ENCODE measurements at places on chromosomes 12 and 14.
A peak's percentile ranks its signal among the peaks of the same experiment; 100 is the strongest.

DNA sequence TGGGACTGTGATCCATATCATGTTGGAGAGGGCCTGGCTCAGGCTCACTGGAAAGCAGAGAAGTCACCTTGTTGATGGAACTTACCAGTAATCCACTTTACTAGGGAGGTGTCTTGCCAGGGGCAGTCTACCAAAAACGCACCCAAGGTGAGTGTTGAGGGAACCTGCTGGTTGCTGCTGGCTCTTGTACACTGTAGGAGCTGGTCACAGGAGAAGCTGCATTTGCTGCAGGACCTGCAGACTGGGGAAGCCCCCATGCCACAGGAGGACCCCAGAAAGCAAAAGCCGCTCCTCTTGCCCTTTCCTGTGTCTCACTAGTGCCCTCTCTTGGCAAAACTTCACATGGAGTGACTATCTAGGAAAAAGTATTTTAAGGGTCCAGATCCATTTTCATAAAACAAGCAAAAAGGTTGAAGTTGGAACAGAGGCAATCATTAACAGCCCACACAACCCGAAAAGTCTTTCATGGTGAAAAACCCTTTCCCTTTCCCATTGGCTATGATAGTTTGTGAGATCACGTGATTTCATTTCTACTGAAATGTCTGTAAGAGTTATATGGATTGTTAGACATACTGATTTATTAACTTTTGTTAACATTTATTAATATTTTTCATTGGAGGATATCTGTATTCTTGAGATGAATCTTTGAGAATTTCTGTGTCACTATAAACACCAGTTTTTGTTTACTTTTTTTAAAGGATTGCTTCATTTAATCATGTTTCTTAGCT is 59.2 kb downstream of the RASSF8 start:
- no peak for DNase-seq

DNA sequence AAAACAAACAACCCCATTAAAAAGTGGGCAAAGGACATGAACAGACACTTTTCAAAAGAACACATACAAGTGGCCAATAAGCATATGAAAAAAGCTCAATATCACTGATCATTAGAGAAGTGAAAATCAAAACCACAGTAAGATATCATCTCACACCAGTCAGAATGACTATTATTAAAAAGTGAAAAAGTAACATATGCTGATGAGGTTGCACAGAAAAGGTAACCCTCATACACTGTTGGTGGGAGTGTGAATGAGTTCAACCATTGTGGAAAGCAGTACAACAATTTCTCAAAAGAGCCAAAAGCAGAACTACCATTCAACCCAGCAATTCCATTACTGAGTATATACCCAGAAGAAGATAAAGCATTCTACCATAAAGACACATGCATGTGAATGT is 18.2 kb downstream of the PDE6H start:
- no peak for DNase-seq

DNA sequence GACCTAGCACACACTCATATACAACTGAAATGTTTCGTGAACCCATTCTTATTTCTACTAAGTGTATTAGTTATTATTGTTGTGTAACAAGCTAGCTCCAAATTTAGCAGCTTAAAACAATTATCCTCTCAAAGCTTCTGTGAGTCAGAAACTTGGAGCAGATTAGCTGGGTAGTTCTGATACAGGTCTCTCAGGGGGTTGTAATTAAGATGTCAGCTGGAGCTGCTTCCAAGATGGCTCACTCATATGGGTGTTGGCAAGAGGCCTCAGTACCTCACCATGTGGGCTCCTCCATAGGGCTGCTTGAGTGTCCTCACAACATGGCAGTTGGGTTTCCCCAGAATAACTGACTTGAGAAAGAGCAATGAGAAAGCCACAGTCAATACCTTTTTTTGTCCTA is 9.8 kb downstream of the GPR135 start:
- peak; percentile 80 for DNase-seq

GRCh38 chr14:34926552-34926951 is 51.4 kb upstream of the BAZ1A start:
- DNase-seq, result peak; percentile 14

DNA sequence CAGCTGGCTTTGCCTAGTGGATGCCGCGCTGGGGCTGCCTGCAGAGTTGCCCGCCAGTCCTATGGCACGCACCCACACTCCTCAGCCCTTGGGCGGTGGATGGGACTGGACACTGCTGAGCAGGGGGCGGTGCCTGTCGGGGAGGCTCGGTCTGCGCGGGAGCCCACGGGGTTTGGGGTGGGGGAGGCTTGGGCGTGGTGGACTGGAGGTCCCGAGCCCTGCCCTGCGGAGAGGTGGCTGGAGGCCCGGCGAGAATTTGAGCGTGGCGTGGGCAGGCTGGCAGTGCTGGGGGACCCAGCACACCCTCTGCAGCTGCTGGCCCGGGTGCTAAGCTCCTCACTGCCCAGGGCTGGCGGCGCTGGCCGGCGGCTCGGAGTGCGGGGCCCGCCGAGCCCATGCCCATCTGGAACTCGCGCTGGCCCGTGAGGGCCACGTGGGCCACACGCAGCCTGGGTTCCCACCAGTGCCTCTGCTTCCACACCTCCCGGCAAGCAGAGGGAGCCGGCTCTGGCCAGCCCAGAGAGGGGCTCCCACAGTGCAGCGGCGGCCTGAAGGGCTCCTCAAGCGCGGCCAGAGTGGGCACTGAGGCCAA is 68.1 kb downstream of the ETNK1 start:
- DNase-seq, result no peak

- peak; percentile 32 for DNase-seq
Measured at GRCh38 chr12:119868992-119869391, 8.1 kb downstream of the CIT start.

- peak; percentile 39 for DNase-seq
Measured at GRCh38 chr12:58584880-58585279, 335.4 kb downstream of the LRIG3 start.

DNA sequence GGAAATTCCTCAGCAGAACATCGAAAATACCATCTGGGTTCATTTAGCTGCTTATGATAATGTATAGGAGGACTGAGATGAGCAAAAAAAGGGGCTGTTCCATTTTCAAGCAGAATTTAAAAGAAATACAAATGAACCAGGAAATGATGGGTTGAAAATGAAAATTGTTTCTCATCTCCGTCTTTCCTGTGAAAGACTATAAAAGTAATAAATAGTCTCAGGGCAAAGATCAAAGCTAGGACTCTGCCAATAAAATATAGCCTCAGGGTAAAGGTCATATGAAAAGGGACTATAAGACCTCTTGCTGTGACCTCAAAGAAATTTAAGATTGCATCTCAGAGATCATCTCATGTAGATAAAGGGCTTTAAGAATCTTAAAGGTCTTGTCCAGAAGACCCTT is 478.0 kb downstream of the BTG1 start:
- no peak for DNase-seq

DNA sequence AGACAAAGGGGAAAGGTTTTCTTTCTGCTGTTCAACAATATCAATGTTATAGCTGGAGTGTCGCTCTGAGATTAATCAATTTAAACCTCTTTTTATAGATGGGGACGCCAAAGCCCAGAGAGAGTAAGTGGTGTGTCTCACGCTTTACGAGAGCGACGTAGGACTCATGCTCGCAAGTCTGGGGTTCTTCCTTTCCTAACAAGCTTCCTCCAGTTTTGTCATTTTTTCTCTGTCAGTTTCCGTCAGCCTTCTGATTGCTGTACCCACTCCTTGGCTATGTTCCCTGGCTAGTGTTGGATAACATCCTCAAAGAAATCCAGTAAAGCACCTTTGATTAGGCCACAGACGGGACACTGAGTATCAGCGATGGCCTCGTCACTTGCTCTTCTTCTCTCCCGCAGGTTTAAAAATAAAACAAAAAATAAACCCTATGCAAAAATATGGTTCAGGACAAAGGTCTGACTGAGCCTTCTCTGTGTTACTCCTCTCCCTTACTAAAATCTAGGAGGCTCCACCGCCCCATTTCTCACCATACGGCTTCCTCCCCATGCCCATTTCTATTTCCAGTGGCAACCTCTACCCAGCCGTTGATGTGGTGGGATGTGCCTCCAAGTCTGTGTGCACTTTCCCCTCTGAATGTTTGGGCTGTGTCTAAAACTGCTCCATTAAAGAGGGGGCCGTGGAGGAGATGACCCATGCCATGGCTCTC is 172.7 kb upstream of the PARP11 start:
- DNase-seq, result no peak

DNA sequence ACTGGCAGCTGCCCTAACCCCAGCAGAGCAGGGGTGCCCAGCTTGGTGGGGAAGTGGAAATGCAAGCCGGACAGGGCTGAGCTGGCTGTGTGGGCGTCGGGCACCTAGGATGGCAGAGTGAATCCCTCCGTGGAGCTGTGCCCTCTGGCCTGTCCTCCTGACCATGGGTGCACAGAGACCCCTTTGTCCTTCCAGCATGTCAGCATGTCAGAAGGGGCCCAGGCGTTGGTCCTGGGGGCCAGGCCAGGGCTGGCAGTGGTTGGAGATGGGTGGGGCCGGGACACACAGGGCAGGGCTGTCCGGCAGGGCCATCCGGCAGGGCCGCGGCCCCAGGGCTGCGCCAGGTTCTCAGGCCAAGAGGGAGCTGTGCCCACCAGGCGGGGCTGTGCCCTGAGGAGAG is 8.8 kb upstream of the TEX22 start:
- DNase-seq, result no peak

- DNase-seq, result peak; percentile 51
Measured at GRCh38 chr12:69239922-69240630, 707 bp downstream of the CPSF6 start.

- no peak for DNase-seq
Measured at GRCh38 chr12:5792343-5792742, 152.7 kb downstream of the ANO2 start.

GRCh38 chr14:29217813-29218450 is 451.3 kb downstream of the FOXG1 start:
- DNase-seq, result peak; percentile 72

DNA sequence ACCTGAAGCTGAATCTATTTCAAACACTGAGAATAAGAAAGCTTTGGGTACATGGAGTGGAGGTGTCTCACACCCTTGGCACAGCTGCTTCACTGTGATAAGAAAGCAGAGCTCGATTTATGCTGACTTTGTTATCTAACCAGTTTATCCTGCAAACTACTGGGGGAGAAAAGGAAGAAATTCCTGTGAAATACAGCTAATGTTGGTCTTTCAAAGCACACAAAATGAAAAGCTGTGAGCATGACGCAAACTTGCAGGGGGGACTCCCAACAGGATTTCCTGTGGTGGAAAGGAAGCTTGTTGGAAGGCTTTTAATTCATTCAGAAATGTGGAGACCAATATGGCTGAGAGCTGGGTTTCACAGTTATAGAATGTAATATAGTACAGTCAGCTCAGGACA is 53.4 kb downstream of the SRGAP1 start:
- DNase-seq, result no peak
